Stimulated activated CD4-positive, alpha-beta T cell treated with anti-CD3 and anti-CD28 coated beads, Interleukin-4, amount 100 ng/mL, for 4 hours (primary cell): ENCODE measurements at places on chromosomes 7 and 10.

- no peak for DNase-seq
These were observed 42.7 kb downstream of the LAMB1 start for GRCh38 chr7:107960272-107960671.

DNA sequence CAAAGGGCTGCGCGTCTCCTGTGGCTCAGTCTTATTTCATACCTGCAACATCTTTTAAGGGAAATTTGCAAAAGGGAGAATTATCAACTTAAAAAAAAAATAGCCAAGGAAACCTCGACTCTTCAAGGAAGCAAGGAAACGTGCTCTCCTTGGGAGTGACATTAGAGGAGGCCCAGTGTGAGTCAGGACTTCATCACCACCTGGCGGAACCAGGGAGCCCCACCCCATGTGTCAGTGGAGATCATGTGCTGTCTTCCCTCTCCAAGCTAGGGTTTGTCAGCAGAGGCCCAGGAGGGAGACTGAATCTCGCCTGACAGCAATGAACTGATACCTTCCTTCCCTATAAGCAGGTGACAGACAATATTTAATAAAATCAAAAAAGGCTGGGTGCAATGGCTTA lies 28.9 kb downstream of the POR start:
- no peak for DNase-seq

GRCh38 chr7:145698526-145699262 lies 417.9 kb upstream of the CNTNAP2 start:
- DNase-seq = no peak

DNA sequence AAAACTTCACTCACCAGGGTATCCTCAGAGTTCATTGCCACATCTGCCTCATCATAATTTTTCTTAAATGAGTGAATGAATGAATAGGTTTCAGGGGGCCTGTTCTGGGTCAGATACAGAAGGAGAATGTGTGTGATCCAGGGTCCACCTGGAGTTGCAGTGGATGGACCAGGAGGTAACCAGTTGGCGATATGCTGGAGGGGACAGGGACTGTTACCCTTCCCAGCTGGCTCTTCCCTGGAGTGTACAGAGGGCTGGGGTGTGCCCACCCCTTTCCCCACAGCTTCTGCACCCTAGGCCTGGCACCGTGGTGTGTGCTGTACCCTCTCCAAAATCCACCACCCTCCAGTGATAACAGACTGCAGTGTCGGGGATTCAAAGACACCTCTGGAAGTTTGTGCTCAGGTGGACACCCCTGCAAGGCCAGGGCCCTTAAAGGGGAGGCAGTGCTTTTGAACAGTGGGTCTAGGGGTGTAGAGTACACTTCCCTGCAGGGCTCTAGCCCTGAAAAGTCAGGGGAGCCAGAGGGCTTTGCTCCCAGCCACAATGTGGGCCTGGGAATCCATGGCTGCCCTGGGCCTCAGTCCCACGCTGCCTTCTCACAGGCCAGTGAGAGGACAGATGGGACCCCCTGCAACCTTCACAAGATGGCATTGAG lies 134.4 kb upstream of the UNC5B start:
- DNase-seq = no peak

DNA sequence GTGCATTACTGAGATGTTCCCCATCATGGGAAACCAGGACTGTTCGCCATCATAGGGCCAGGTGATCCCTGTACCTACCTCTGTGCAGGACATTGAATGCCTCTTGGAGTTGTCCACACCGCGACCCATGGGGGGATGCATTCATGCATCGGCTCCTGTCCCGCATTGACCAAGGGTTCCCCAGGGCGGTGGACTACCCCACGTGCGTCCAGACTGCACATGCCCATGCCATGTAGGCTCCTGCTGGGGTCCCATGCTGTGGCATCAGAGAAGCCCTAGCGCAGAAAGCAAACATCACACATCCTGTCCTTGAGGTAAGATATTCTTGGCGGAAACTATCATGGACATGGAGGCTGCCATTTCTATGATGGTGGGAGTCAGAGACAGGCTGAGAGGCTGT lies 121.6 kb upstream of the UNC5B start:
- DNase-seq = no peak

- DNase-seq = no peak
These were observed 10.1 kb downstream of the DENND10 start for GRCh38 chr10:119113751-119114732.

GRCh38 chr7:98212532-98213041 lies 1.3 kb downstream of the BHLHA15 start:
- DNase-seq = no peak

DNA sequence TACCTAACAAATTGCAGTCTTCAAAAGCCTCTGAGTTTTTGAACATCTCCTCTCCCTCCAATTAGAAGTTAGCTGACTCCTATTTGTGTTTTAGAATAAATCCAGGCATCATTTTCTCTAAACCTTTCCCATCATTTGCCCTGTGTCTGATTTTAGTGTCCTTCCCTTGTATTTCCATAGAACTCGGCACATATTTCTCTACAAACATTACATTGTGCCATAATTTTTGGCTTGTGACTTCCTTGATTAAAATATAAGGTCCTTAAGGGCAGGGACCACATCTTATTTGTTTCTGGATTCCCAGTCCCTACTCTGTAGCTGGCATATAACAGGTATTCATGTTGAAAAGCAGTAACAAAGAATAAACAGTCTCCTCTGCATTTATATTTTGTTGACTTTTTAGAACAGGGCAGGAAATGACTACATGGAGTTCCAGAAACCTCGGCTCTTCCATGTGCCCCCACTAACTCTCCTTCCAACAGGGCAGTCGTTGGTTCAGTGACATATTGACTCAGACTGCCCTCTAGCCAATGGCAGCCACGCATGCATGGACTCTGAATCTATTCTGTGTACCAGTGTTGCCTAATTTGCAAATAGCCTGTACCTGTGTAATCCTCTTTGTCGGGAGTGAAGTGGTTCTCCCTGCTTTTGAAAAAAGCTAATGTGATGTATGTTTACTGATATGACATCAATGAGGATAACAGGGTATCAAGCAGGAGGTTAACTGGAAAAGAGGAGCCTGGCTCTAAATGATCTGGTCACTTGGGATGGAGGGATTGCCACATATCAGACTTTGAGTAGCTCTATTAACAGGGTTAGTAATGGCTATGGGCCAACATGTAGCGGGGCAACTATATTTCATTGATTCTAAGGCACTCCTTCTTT lies 19.8 kb upstream of the CPN1 start:
- DNase-seq = no peak

GRCh38 chr10:75624638-75625037 lies 193.2 kb downstream of the LRMDA start:
- DNase-seq = no peak

- peak; percentile 77 for DNase-seq
These were observed 201.0 kb upstream of the ADARB2 start for GRCh38 chr10:1938317-1938716.

DNA sequence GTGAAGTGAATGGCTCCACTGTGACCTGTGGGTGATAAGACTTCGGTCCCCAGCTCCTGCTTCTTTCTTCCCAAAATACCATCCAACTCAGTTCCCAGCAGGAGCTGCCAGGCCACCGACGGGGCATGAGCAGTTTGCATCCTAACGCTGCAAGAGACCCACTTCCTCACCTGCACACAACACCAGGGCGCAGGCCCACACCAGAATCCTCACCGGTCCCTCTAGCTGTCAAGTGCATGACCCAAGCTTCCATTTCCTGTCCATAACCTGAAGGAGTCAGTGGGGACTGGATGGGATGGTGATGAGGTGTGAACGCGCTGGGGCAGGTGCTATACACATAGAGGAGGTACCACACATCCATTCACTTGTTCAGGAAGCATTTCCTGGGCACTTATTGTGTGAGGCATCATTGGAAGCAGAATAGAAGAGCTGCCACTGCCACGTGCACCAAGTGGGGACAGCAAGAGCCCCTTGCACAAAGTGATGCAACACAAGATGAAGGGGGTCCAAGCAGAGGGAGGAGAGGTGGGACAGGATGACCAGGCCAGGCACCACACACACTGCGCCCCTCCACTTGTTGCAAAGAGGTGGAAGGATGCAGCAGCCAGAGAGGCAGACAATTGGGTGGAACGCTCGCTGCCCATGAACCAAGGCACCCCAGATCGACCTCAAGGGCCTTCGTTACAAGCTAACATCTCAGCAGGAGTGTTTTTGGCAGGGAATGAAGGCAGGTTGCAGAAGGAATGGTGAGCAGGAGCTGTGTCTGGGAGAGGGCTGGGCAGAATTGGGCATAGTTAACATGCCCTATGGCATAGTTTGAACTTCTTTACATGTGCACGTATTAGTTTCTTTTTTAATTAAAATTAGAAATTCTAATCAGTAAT lies 605.8 kb upstream of the MGMT start:
- no peak for DNase-seq

DNA sequence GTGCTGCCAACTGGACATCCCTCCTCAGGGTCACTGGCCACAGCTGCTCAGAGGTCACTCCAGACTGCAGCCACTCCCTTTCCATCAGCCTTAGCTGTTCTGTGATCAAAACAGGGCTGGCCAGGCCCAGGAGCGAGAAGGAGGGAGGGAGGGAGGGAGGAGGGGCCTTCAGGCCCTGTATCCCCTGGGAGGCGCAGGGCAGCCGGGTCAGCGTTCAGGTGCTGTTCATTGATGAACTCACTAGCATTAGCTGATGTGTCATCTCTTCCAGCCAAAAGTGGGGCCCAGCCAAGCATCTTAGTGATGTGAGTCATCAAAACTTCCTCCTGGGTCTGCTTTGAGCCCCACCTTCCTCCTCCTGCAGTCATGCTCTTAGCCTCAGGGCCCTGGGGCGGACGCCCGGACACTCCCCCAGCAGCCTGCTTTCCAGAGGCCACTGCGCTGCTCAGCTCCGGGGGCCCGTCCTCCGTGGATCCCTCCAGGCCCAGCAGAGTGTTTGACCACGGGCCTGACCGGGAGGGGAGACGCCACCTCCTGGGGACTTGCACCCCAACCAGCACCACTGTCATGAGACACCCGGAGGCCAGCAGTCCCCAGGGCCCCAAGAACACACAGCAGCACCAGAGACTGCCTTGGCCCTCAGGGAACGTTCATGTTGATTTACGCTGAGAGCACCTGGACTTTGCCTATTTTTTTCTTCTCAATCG lies 149.2 kb downstream of the PRKAG2 start:
- DNase-seq = peak; percentile 66

- peak; percentile 16 for DNase-seq
These were observed 34.1 kb upstream of the NOBOX start for GRCh38 chr7:144437370-144438191.

GRCh38 chr7:151897161-151897731 lies 20.3 kb upstream of the PRKAG2 start:
- no peak for DNase-seq

GRCh38 chr10:52334595-52334994 lies 20.5 kb downstream of the DKK1 start:
- DNase-seq = no peak
